ENCODE measurements at places on chromosomes 2 and 18. TPM values are rescaled to one million over a fixed set of nuclear protein-coding genes. Genes with fewer than 3 reads are reported as not detected.

GRCh38 chr2:188303363-188304031 lies 11.8 kb downstream of the GULP1 start:
- no peak for DNase-seq
- no peaks in the 10 kb centered on the region for H3K27me3 ChIP-seq
- H3K27ac ChIP-seq: no peak overlapping the region

- peaks cover 12% of the 10 kb centered on the region for H3K36me3 ChIP-seq
- no peaks in the 10 kb centered on the region for H3K4me1 ChIP-seq
- H3K4me3 ChIP-seq: no peak overlapping the region
- no peaks in the 10 kb centered on the region for H3K27me3 ChIP-seq
Observed at GRCh38 chr2:45542013-45542412, 69.1 kb downstream of the SRBD1 start.

- H3K4me1 ChIP-seq: no peaks in the 10 kb centered on the region
- no peak overlapping the region for H3K4me3 ChIP-seq
- H3K27me3 ChIP-seq: no peaks in the 10 kb centered on the region
- DNase-seq: no peak
- H3K36me3 ChIP-seq: no peaks in the 10 kb centered on the region
Observed at GRCh38 chr18:1906421-1906820, 664.9 kb downstream of the METTL4 start.

DNA sequence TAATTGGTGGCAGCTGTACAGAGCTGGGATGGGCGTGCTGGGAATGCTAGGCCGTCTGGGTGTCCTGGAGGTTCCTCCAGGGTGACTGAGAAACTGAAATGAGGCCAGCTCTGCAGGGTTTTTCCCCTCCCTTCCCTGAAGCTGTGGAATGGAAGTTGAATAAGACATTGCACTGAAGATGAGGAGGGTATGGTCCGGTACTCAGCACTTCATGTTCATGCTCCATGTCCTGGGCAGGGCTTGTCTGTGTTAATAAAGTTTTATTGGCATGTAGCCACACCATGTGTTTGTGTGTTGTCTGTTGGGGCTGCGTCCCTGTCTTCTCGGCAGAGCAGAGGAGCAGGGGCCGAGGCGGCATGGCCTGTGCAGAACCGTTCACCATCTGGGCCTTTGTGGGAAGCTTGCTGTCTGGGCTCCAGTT lies 154.0 kb downstream of the LDLRAD4 start:
- DNase-seq: no peak
- H3K4me1 ChIP-seq: no peaks in the 10 kb centered on the region
- H3K4me3 ChIP-seq: no peak overlapping the region
- H3K27me3 ChIP-seq: no peaks in the 10 kb centered on the region

DNA sequence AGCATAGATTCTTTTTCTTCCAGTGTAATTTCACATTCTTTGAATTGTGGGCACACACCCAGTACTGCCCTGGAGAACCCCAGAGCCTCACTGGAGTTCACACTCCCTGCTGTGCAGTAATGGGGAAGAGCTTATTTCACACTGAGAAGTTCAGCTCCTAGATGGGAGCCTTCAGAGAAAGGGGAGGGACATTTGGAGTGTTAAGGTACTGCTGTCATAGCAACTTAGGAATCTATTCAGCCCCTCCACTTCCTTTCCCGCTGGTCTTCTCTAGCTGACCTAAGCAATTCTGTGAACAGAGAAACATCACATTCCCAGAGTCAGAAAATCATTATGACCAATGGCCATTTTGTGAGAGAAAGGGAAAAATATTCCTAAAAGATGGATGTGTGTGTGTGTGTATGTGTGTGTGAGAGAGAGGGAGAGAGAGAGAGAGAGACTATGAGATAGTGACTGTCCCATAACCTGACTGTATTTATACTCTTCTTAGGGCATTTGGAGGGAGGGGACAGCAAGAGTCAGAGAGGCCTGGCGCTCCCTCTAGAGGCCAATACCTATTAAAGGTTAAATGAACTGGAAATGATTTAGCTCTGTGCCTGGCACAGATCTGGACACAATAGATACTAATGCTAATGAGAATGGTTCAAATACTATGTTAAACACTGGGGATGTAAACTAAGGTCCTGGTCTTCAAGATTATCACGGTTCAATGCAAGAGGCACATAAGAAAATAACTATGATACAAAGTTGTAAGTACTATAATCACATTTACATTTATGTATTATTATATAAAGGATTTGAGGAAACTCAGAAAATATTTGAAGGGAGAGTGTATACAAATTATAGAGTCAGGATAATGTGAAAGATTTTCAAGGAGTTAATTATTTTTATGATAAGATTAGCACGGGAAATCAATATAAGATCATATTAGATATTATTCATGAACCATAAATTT lies 41.5 kb upstream of the RPE start:
- no peak for DNase-seq
- H3K27me3 ChIP-seq: no peaks in the 10 kb centered on the region
- no peak overlapping the region for H3K27ac ChIP-seq
- no peaks in the 10 kb centered on the region for H3K36me3 ChIP-seq
- no peaks in the 10 kb centered on the region for H3K4me1 ChIP-seq

DNA sequence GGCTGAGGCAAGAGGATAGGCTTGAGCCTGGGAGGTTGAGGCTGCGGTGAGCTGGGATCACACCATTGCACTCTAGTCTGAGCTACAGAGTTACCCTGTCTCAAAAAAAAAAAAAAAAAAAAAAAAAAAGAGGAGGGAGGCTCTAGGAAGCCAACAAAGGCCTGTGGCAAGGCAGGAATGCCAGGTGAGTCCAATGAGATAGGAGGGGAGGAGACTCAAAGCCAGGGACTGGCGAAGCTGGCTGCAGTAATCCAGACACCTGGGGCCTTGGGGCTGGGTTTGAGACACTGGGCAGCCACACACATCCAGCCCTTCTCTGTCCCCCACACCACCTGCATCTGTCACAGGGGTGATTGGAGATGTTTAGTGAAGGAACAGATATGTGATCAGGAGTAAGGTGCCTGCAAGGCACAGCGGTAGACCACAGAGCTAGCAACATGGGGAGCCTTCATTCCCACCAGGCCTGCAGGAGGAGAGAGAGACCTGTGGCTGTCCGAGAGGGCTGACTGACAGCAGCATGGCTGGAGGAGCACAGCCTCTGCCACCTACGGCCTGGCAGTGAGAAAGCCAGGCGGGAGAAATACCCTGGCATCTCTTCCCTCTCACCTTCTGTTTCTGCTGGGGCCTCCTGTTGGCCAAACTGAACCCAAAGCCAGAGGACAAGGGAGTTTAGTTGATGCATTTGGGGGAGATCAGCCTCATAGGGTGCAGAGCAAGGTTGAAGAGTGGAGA lies 9.5 kb downstream of the CHPF start:
- no peak for DNase-seq
- H3K4me3 ChIP-seq: no peak overlapping the region
- H3K36me3 ChIP-seq: no peaks in the 10 kb centered on the region
- H3K27ac ChIP-seq: no peak overlapping the region
- H3K4me1 ChIP-seq: peaks cover 3% of the 10 kb centered on the region
- no peaks in the 10 kb centered on the region for H3K27me3 ChIP-seq

DNA sequence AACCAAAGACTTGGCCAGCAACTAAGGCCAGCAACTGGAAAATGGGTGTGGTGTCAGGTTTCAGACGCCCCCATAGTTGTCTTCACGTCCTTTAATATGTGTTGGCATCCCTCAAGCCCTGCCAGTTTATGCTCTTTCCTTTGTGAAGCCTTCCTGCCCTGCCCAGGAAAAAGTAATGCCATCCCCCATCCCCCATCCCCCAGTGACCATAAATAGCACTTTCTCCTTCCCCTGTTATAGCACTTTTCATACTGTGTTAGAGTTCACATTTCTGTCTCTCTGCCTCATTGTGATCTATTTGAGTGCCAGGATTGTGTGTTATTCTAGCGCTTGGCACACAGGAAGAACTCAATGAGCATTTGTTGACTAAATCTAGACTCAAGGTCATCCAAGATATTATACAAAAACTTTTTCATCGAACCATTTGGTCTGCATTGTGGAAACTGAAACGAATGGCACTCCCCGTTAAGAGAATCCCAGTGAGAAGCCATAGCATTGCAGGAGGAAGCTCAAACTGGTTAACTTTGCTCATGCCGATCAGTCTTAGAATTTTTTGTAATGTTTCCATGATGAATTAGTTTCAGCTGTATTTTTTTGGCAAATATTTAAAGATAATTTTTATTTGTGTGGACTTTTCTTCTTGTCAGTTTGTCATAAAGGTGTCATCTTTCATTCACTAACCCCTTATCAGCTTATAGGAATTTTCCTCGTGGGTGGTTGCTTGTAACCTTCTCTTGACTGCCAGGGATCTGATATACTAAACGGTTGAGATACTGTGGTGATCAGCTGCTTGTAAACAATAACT lies 15.7 kb downstream of the CRIM1 start:
- DNase-seq: no peak
- H3K4me1 ChIP-seq: peaks cover 19% of the 10 kb centered on the region
- no peaks in the 10 kb centered on the region for H3K27me3 ChIP-seq
- peak overlapping the region; percentile 30 for H3K4me3 ChIP-seq

DNA sequence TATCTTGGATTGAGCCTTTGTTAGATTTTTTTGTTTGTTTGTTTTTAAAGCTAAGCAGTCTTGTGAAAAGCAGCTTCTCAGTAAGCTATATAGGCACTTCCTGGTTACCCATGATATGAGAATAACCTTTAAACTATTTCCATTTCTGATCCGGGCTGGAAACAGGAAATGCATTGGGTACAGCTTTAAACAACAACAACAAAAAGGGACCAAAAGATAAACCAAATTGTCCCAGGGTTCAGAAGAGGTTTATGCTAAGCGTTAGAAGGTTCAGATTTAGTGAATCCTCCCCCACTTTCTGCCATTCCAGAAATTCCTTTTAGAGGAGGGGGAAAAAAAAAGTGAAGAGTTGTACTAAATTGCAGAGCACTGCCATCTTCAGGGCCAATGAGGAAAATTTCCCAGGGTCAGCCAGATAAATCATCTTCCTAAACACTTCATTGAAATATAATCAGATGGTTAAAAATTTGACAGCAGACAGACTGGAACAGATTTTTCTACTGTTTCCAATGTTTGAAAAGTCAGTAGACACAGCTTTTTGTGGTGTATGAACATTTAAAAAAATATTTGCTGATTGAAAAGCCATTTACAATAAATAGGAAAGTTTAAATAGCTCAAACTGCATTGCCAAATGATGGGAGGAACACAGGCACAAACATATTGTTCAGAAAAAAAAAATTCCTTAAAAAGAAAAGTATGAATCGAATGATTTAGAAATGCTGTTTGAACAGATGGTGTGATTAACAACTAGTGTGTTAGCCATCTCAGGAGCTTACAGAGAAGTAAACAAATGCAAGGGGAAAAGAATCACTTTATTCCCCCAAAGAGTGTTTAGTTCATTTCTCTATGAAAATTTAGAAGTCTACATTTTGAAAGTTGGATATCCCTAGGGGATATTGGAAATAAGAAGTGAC lies 189.9 kb upstream of the TANK start:
- H3K4me1 ChIP-seq: no peaks in the 10 kb centered on the region
- H3K4me3 ChIP-seq: peak overlapping the region; percentile 20
- H3K27ac ChIP-seq: peak overlapping the region; percentile 63
- no peak for DNase-seq

DNA sequence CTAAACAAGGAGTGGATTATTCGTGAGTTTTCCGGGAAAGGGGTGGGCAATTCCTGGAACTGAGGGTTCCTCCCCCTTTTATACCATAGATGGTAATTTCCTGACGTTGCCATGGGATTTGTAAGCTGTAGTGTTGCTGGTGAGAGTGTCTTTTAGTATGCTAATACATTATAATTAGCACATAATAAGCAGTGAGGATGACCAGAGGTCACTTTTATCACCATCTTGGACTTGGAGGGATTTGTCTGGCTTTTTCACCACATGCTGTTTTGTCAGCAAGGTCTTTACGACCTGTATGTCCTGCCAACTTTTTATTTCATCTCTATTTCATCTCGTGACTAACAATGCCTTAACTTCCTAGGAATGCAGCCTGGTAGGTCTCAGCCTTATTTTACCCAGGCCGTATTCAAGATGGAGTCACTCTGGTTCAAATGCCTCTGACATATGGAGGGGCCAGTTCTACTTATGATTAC lies 124.8 kb upstream of the B3GNT2 start:
- no peak overlapping the region for H3K27ac ChIP-seq
- H3K4me3 ChIP-seq: no peak overlapping the region
- no peak for DNase-seq
- no peaks in the 10 kb centered on the region for H3K27me3 ChIP-seq

Gene SP9
- total RNA-seq: 0.80 TPM

Gene KCNJ3
- total RNA-seq: under 0.01 TPM

Gene GPR75
- 3.2 TPM for total RNA-seq

Gene CCBE1
- total RNA-seq: 4.9 TPM

Gene NR4A2
- 7.9 TPM for total RNA-seq

Gene SPC25
- not detected for total RNA-seq

Gene REG1B
- total RNA-seq: not detected
